ENCODE measurements at places on chromosomes 3 and 15.

- DNase-seq, result no peak
Observed at GRCh38 chr3:70840106-70840870, 527.9 kb upstream of the MDFIC2 start.

DNA sequence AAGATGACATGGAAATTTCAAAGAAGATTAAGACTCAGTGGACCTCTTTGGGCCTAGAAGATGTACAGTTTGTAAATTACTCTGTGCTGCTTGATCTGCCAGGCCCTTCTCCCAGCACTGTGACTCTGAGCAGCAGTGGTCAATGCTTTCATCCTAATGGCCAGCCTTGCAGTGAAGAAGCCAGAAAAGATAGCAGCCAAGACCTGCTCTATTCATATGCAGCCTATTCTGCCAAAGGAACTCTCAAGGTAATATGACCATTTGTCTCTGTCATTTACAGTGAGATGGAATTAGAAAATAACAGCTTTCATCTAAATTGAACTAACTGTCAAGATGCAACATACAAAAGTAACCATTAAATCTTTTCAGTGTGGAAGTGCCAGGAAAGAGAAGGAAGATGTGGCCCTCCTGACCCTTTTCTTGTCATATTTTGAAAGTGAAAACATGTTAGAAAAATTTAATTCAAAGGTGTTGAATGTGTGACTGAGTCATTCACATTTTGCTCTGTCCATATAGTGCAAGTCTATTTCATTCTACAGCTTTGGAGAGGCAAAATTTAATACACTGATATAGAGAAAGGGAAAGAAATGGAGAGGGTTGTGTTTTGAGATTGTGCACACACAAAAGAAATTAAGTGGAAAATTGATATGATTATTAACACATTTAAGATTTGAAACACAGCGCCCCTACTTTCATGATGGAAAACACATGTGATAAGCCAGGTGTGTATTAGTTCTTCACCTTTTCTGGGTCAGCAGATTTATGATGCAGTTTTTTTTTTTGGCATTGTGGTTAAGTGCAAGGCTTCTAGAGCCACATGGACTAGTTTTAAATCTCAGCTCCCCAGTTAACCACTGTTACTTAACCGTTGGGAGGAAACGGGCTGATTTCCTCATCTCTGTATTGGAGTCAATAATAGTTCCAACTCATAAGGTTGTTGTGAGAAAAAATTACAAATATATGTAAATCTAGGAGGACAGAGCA is 375.1 kb downstream of the NAALADL2 start:
- DNase-seq, result no peak

DNA sequence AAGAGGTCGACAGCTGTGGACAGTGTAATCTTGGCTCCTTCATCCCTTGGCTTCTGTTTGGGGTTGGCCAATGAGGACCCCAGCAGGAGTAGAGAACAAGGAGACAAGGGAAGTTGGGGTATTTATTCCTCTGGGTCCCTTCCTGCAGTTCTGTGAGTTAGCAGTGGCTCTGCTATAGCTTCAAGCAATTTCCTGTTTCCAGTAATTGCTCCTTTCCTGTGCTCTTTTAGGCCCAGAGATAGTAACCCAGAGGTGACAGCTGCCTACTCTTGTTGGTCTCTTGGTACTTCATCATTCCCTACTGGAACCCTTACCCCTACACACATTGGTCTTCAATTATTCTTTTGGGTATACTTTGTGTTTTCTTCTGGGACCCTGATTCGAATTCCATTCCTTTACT is 92.9 kb downstream of the NR1D2 start:
- DNase-seq, result no peak

DNA sequence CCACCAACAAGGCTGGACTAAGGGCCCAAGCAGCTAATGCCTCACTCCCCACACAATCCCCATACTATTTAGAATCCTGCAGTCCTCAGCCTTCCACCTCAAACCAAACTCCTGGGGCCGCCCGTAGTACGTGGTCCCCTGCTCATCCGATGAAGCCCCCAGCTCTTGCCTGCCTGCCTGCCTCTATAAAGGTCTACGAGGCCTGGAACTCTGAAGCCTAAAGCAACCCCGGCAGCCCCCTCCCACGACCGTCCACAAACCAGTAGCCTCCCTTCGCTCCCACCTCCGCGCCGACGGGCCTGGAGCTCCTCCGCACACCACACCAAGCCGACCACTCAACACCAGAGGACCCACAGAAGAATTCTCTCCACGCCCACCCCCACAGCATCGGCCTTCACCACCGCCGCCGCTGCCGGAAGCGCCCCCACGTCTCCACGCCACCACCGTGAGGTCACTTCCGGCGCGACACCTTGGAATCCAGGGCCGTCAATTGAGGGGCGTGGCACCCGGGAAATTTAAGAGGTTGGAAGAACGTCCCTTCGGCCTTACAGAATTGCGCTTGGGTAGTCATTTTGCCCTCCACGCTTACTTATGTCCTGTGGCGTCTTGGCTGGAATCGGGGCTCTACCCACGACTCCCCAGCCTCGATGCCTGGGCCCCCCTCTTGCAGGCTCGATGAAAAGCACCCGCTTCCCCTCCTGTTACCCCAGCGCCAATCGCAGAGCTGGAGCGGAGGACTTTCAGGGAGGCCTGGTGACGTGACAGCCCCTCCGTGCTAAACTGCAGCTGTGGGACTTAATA is at the start of gene EDC3:
TSS of gene EDC3 (minus strand) at position 428 of the 801 bp plus-strand sequence. CDS start 20,900 bp downstream, outside the sequence.
- peak; percentile 28 for DNase-seq

DNA sequence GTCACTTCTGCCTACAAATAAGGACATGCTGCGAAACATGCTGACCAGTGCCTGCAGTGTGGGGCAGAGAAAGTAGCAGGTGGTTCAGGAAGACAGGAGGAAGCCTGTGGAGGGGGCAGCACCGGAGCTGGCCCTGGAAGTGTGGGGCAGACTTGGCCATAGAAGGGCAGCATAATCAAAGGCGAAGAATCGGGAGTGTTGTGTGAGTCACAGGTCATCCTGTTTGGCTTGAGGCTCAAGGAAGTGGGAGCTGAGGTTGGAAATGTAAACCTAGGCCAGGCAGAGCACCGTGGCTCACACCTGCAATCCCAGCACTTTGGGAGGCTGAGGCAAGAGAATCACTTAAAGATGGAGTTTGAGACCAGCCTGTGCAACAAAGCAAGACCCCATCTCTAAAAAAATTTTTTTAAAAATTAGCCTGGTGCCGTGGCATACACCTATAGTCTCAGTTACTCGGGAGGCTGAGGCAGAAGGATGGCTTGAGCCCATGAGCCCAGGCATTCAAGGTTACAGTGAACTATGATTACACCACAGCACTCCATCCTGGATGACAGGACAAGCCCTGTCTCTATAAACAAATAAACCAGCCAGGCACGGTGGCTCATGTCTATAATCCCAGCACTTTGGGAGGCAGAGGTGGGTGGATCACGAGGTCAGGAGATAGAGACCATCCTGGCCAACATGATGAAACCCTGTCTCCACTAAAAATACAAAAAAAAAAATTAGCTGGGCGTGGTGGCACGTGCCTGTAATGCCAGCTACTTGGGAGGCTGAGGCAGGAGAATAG is 54.0 kb downstream of the FAM43A start:
- DNase-seq, result no peak

DNA sequence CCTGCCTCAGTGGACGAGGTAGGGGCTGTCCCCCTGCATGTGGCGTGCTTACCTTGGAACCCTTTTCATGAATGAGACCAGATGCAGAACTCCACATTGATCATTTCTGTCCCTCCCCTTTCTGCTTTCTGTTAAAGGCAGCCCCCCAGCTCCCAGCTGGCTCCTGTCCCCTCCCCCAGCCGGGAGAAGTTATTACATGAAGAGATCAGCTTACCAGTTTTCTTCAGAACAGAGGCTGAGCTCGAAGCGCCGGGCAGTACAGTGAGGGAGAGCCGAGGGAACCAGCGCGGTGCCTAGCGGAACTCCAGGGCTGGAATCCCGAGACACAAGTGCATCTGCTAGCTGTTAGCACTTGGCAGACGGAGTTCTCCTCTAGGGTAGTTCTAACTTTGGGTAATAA is 263.3 kb upstream of the NR2E3 start:
- DNase-seq, result no peak

DNA sequence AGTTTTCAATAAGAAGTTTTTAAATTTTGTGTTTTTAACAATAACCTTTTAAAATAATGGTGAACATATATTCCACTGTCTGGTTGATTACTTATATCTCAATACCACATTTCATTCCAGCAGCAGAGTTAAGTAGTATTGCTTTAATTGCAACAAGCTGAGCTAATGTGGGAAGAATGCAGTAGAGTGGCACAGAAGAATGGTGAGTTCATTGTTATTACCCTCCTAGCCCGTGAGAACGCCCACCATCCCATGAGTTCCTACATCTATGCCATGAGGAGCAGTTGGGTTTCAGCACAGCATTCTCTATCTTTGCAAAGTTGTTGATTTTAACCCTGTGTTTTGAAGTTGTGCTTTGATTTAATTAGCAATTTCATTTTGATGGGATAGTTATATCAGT is 17.8 kb upstream of the NR2E3 start:
- no peak for DNase-seq

- DNase-seq, result no peak
Observed at GRCh38 chr3:130557336-130558035, 40.5 kb downstream of the COL6A6 start.

DNA sequence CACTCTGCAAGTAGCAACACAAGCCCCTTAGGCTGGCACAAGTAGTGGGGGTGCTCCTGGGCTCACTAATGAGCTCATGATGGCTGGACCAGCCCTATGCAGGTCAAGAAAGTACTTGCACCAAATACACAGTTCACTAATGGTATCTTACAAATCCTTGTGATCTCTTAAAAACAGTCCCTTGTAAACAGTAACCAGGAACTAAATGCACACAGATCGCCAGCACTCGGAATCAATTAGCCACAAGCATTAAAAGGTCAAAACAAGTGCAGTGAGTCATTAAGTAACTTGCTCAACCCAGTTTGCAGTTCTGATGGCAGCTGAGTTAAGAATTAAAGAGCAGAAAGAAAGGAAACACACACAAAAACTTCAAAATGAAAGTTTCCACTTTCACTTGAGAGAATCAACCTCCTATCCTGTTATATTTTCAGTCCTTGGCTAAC is 43.2 kb downstream of the ARHGEF3 start:
- no peak for DNase-seq

DNA sequence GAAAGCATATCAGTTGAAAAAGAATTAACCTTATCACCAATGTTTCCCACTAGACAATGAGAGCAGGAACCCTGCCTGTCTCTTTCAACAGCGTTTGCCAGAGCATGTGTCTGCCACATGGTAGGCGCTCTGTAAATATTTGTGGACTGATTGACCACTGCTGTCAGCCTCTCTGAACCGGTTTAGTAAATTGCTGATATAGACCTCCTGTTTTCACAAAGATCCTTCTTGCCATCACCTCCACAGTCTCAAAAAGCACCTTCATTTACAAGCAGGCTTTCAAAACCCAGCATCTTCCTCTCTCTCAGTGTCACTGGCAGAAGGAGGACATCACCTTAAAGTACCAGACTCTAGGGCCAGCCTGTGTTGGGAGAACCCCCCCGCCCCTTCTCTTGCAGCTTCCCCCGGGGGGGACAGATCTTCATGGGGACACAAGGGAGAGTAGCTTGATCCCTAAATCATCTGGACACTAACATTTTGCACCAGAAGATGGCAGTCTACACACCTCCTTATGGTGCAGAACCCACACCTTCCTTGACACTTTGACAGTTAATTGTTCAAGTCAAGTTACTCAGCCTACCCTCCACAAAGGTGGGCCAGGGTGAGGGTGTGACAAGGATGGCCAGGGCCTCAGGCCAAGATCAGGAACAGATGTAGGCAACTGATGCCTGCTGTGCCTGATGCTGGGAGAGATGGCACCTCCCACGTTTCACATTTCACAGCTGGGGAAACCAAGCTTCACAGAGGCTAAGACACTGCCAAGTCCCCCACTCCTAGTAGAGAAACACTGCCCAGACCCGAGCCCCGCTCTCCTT is 37.8 kb upstream of the USP3 start:
- DNase-seq, result peak; percentile 9

- DNase-seq, result no peak
Observed at GRCh38 chr3:24503616-24504113, 9.0 kb upstream of the THRB start.
